Anterior cingulate cortex (tissue), 58 donors: ENCODE measurements at places on chromosomes 3 and 15.

GRCh38 chr3:70943886-70944285, 631.4 kb upstream of the MDFIC2 start:
- DNase-seq = no peak

DNA sequence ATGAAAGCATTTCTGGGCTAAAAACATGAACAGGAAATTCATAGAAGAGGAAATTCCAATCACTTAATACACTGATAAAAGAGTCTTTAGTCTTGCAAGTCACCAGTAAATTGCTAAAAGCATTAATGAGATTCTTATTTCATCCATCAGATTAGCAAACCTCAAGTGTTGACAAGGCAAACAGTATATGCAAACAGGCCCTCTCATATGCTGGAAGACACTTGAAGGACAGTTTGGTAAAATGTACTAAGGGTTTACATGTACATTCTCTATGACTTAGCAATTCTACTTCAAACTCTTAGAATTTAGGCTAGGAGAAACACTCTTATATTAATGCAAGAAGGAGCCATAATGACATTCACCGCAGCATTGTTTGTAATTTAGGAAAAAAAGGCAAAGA, 586.1 kb upstream of the GBE1 start:
- no peak for DNase-seq

DNA sequence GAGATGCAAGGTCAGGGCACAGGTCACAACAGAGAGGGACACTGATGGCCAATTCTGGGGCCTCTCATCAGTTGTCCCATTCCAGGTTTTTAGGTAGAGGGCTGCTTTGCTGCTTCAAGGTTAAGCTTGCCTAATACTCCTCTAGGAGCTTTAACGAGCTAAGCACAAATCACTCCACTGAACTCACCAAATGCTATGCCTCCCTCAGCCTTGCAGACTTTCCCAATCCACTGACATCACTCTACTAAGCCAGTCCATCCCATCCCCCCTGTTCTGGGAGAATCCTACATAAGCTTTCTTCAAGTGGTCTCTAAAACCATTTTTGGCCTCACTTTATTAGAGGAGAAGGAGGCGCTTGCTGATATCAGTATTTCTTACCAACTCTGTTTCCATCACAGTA, 24.8 kb upstream of the PDCD6IP start:
- DNase-seq = no peak

DNA sequence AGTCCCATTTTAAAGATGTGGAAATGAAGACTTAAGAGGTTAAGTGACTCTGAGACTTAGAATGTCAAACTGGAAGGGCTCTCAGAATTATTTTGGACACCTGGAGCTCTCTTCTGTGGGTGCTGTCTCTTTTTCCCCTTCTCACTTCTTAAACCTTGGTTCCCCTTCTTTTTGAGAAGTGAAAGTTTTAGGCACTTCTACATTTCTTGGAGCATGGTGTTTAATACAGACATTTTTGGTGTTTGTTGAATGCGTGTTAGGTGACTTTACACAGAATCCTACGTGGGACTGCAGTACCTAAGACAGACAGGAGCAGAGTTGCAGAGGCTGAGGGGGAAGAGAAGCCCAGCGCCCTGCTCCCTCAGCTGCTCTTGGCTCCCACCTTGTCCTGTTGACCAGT, 133.3 kb downstream of the MDFIC2 start:
- no peak for DNase-seq

- no peak for DNase-seq
Measured at GRCh38 chr3:129346695-129347457, 68.2 kb downstream of the HMCES start.

GRCh38 chr15:68303134-68303533, 25.6 kb downstream of the FEM1B start:
- DNase-seq = no peak

- no peak for DNase-seq
Measured at GRCh38 chr3:151318313-151318712, 1.7 kb upstream of the GPR87 start.

DNA sequence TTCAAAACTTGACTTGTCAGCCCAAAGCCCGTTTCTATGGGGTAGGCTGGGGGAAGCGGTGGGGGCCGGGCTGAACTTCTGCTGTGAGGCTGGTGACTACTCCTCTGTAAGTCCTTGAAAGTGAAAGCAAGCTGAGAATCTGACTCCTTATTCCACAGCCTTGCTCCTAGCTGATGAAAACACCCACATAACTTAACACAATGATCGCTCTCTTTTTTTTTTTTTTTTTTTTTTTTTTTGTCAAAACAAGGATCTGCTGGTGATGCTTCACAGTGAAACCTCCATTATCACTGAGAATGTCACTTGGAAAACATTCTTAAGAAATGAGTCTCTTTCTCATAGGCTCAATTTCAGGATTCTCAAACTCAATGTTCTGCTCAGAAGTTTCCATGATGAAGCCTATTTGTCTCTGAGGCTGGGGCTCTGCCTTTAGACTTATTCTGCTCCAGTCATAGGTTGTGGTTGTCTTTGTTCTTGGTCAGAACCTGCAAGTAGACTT, 31.4 kb upstream of the TKT start:
- no peak for DNase-seq

DNA sequence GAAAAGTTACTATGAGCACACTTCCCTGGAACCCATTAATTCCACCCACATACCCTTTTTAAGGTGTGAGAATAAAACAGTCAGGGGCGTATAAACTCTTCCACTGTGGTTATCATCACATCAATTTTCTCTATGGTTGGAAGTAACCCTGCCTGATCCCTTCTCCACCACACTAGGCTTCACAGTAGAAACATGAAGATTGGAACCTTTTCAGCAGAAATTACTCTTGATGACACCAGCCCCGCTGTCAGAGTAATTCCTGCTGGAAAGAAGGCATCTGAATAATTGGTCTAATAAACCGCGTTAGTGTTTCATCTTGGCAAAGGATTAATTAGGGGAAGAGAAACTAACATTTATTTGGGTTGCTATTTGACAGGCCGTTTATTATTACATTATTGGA, 278.4 kb downstream of the MFSD1 start:
- DNase-seq = no peak

GRCh38 chr15:73952171-73952912, 26.1 kb downstream of the LOXL1 start:
- DNase-seq = no peak

- no peak for DNase-seq
Measured at GRCh38 chr3:178043084-178043483, 493.2 kb upstream of the KCNMB2 start.

DNA sequence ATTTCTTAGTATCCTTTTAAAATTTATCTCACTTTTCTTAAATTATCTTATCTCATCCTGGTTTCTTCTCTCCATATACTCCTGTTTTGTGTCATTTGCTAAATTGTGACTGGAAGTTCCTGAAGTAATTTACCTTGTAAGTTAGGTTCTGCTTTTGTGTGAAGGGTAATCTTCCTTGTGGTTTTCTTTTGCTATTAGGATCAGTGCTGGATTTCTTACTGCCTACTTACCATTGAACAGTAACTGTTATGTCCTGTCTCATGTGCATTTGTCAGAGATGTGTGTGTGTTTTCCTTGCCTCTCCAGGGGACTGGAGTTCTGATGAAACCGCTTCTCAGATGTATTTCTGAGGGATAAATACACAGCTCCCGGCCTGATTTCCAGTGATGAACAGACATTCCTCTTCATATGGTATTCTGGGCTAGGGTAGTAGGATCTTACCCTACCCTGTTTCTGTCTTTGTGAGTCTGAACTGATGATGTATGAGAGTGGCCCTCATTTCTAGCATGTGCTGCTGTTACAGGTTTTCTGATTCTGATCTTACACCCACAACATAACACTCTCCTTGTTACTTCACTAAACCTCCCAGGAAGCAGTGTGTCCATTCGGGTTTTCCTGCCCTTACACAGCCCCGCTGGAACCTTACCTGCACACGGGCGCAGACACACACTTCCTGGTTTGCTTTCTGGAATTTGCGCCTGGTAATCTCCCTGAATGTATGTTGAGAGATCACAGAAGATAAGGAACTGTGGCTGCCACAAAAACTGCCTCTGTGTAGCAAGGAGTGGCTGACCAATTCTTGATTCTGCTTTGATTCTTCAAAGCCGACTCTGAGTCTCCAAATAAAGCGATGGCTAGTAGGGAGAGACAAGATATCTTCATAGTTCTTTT, 14.7 kb downstream of the PAK2 start:
- no peak for DNase-seq
